ENCODE measurements at places on chromosomes 13 and 19.

DNA sequence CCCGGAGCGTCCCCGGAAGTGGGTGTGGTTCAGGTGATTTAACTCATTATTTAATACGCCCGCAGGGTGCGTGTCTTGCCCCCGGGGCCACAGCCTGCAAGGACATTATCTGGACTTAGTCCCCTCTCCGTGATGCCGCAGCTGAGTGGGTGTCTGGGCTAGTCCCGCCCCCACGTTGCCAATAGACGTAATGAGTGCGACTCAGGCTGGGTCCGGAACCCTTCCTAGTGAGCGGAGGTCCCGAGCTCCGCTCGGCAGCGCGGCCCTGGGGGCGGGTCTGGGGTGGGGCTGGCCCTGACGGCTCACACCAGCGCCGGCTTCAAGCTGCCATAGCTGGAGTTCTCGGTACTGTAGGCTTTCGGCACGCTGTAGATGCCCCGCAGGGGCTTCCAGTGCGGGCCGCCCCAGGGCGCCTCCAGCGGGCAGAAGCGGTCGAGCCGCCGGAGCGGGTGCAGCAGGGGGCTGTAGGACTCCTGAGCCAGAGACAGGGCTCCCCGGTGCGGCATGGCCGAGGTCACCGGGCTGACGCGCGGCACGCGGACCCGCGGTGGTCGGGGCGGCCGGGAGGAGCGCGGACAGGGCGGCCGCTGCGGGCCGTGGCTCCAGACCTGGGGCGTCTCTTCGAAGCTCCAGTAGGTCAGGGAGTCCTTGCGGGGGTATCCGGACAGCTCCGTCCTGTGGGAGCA is 918 bp upstream of the LHB start:
- peak; percentile 81 for DNase-seq

GRCh38 chr13:72884101-72884500 is 102.2 kb downstream of the PIBF1 start:
- DNase-seq, result no peak

DNA sequence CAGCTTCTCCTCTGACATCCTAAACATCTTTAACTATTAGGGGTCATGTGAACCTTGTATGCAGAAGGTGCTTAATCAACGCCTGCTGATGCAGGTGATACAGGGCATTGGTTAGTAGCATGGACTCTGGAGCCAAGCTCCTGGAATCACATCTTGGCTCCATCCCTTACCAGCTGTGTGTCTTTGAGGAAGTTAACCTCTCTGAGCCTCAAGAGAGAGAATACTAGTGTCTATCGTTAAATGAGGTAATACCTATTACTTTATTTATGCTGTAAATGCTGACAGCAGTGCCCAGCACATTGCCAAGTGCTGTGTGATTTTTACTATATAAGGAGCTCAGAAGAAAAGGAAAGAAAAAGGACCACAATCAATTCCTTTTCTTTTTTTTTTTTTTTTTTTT is 11.2 kb upstream of the SELENOW start:
- no peak for DNase-seq

- no peak for DNase-seq
Observed at GRCh38 chr19:478976-479375, 17.3 kb upstream of the MADCAM1 start.

DNA sequence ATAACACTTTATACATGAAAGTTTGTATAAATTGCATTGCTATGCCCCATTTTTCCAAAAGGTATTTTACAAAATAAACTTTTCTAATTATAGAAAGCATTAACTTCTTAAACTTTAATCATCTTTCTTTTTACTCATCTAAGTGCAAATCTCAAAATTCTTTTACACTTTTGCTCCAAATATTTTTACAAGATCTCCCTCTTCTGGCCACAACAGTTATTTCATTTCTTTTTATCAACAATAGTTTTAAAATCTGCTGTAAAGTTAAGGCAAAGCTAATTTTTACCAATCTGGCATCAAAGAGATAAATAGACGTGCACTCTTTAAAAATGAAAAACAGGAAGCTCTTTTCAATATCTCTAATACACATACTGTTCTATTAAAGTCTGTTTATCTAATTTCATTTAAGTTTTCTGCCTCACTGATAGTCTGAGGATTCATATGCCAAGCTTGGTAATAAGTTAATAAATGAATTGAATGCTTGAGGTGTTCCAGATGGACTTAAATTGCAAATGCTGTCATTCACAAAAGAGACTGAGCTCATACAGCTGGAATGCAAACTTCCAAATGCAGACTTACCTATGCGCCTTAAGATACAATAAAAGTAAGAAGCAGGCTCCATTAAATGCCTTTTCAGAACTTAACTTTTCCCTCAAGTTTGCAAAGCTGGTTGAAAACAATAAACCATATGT is 583.0 kb upstream of the ATXN8OS start:
- DNase-seq, result no peak

- DNase-seq, result no peak
Observed at GRCh38 chr13:65642996-65643395, 1587.1 kb downstream of the PCDH9 start.

GRCh38 chr19:35757231-35757748 is 461 bp upstream of the HSPB6 start:
- no peak for DNase-seq

GRCh38 chr19:49700563-49700962 is 9.6 kb downstream of the CPT1C start:
- DNase-seq, result no peak

DNA sequence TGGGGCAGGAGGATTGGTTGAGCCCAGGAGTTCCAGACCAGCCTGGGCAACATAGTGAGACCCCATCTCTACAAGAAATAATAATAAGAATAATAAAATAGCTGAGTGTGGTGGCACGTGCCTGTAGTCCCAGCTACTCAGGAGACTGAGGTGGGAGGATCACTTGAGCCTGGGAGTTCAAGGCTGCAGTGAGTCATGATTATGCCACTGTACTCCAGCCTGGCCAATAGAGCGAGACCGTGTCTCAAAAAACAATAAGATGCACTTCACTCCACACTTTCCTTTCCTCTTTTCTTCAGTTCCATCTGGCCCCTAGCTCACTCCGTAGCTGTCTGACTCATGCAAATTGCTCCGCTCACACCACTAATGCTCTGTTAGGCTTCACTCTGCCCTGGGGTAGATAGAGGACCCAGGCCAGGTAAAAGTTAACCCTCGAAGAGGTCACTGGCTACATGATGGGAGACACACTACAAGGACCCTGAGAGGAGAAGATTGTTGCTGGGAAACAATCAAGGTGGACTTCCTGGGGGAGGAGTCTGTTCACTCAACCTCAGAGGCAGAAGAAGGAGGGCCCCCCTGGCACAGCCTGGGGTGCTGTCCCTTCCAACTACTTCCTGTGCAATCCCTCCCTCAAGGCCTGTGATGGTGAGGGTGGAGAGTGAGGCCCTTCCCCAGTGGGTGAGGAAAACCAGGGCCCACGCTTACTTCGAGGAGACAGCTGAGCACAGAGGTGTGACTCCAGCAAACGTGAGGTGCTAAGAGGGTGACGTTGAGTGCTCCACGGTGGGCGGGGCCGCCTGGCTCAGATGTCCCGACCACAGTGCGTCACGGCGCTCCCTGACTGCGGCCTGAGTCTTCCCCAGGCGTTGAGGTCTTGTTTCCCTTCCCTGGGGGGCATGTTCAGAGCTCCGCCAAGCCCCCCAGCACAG is 8.8 kb upstream of the TNFSF9 start:
- peak; percentile 70 for DNase-seq

DNA sequence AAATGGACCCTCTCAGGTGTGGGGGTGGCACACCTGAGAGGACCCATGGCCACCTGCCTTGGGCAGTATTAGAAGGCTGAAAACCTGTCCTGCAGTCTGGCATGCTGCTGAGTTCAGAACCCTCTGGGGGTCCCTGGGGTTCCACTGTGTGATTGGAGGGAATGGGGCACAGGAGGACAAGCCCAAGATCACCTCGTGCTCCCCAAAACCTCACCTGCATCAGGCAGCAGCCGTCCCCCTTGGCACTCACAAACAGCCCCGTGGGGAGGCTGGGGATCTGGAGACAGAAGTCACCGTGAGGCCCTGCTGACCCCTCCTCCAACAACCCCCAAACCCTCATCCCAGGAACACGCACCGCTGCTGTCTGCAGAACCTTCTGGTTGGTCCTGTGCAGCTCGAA is 14.5 kb downstream of the F2RL3 start:
- no peak for DNase-seq

GRCh38 chr19:6229216-6229913 is 50.4 kb downstream of the MLLT1 start:
- no peak for DNase-seq

GRCh38 chr13:52811841-52812240 is 36.6 kb downstream of the PCDH8 start:
- DNase-seq, result no peak

GRCh38 chr19:28843761-28844492 is 369.0 kb downstream of the UQCRFS1 start:
- DNase-seq, result no peak

- DNase-seq, result no peak
Observed at GRCh38 chr13:99545361-99545760, 44.1 kb downstream of the TM9SF2 start.

GRCh38 chr13:34521171-34521570 is 420.9 kb upstream of the NBEA start:
- no peak for DNase-seq

GRCh38 chr19:49977881-49978280 is 16.9 kb upstream of the SIGLEC11 start:
- DNase-seq, result no peak

DNA sequence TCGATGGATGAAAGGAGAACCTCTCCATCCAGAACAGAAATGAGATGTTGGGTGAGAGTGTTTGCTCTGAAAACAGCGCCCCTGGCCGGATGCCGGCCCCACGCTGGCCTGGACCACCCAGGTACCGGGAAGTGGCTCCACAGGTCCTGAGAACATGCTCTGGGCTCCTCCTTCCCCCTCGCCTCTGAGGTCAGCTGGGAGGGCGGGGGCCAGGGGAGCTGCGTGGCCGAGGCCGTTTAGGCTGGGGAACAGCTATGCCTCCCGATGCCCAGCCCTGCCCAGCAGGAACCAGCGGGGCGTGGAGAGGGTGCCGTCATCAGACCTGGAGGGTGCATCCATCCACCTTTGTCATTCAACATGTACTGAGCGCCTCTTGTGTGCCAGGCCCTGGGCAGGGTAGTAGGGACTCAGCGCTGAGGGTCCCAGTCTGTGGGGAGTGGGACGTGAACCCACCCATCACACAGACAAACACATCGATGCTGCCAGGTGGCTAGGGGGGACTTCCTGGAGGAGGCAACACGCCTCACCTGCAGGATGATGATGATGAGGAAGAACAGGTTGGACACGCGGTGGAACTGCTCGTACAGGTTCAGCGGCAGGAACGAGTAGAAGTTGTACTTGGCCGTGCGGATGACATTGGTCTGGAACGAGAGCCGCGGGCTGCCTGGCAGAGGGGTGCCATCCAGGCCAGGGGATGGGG is 4.2 kb downstream of the ATP8B3 start:
- DNase-seq, result no peak

GRCh38 chr13:23695711-23696464 is 125.7 kb downstream of the TNFRSF19 start:
- peak; percentile 63 for DNase-seq

GRCh38 chr13:39688699-39689405 is 33.4 kb downstream of the COG6 start:
- no peak for DNase-seq

GRCh38 chr19:28687296-28687695 is 525.7 kb downstream of the UQCRFS1 start:
- DNase-seq, result no peak

DNA sequence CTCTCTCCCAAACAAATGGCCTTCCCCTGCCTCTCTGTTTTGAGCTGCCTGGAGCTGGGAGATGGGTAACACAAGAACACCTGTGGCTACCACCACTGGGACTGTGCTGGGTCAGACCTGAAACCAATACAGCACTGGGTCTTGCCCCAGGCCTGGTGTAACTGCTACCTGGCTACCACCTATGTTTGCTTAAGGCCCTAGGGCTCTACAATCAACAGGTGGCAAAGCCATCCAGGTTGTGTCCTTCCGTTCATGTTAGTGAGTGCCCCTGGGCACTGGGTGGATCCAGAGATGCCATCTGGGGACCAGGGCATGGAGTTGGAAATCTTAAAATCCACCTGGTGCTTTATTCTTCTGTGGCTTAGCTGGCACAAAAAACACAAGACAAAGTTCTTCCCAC is 18.9 kb upstream of the LMO7 start:
- no peak for DNase-seq

DNA sequence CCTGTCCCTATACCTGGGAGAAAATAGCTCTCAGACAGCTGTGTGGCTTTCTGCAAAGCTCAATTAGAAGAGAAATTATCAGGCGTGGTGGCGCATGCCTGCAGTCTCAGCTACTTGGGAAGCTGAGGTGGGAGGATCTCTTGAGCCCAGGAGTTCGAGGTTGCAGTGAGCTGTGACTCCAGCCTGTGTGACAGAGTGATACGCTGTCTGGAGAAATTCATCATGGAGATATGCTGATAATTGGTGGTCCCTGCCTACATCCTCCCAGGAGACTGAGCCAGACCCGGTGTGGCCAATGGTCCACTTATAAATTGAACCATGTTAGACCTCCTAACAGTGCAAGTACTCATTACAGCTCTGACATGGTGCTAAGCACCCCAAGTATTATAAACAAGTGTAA is 58.7 kb upstream of the ZNF599 start:
- DNase-seq, result no peak

GRCh38 chr19:54279406-54279962 is 1.4 kb downstream of the LILRB2 start:
- no peak for DNase-seq

DNA sequence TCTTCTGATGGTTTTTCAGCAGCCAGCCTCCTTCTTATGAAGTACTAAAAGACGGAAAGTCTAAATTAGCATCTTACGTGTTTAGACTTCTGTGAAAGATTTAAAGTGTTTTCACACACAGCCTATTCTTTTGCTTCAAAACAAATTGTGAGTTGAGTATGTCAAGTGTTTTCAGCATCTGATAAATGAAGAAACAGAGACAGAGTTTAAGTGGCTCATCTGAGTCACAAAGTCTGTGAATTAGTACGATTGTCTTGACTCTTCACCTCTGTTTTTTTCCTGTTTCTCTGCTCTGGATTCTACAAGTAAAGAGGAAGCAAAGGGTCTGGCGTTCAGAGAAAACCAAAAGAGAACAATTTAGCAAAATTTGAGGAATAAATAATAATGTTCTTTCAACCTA is 116.4 kb downstream of the FRY start:
- no peak for DNase-seq

DNA sequence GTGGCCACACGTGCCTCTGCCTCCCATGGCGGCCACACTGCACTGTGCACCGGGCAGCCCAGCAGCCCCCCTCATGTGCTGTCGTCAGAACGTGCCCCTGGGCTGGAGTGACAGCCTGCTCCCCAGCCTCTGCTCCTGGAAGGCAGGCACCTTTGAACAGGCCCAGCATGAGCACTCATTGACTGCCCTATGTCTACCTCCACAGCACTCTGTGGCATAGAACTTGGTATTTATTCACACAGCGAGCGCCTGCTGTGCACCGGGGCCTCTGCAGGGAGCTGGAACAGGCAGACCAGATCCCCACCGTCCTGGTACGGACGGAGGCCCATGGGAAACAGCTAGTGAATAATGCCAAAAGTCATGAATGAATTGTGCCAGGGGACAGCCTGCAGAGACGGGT is 53.7 kb downstream of the DPF1 start:
- DNase-seq, result no peak

DNA sequence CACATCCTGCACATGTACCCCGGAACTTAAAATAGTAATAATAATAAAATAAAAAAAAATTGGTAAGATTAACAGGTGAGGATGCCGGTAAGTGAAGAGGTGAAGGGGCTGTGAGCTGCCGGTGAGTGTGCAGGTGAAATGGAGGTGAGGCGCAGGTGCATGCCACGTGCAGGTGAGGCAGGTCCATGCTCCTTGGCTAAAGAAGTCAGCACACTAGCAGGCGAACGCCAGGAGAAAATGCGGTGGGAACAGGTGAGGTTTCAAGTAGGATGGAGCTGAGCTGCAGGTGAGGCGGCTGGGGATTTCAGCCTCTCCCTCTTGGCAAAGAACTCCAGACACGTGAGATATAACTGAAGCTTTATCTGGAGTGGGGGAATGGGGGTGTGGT is 7.5 kb upstream of the TNFSF14 start:
- DNase-seq, result no peak
